ENCODE measurements at places on chromosomes 3 and 15.

- DNase-seq: no peak
These were observed 46.4 kb downstream of the LRIG1 start for GRCh38 chr3:66454464-66454859.

GRCh38 chr3:77372634-77373346 is 332.9 kb downstream of the ROBO2 start:
- no peak for DNase-seq

DNA sequence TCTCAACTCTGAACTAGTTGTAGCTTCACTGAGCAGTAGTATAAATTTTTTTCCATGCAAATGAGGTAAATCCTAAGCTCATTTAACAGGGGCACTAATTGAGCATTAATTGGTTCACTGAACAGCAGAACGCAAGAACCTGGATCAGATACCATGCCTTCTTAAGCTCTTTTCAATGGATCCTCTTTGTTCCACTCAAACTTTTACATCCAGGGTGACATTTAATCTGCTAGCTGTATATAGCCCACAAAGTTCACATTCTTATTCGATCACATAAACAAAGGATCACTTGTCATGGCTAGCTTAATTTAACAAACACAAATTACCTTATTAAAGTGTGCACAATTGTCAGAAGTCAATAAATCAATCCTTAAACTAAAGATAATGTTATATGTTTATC is 281.6 kb downstream of the CNTN6 start:
- DNase-seq: no peak

GRCh38 chr15:29550834-29551465 is 271.3 kb downstream of the TJP1 start:
- no peak for DNase-seq

GRCh38 chr15:90306560-90306959 is 41.1 kb downstream of the NGRN start:
- peak; percentile 40 for DNase-seq

DNA sequence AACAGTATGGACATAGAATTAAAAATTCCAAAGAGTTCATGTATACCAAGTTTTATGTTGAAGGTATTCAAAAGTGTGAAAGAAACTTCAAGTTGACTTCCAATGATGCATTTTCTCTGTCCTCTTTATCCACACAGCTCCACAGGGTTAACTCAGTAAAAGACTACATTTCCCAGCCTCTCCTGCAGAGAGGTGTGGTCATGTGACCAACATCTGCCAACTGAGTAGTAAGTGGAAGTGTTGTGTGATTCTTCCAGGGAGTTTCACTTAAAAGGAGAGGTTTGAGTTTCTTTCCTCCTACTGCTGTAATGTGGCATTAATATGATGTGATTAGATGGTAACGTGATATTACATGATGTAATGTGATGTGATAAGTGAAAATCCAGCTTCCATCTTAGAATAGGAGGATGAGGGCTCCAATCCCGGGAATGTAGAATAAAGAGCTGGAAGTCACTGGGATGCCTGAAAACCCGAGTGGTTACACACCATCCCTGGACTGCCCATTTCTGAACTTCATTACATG is 280.6 kb downstream of the ARRDC4 start:
- DNase-seq: no peak

GRCh38 chr3:147615035-147615434 is 205.9 kb downstream of the ZIC1 start:
- no peak for DNase-seq

DNA sequence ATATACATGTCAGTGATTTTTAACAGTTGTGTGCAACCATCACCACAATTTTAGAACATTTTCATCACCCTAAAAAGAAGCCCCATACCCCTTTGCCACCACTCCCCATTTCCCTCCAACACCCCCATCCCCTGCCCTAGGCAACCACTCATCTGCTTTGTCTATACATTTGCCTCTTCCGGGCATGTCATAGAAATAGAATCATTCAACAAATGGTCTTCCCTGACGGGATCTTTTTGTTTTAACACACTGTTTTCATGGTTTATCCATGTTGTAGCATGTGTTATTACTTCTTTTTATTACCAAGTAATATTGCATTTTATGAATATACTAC is 4.0 kb downstream of the VILL start:
- DNase-seq: no peak

- no peak for DNase-seq
These were observed 19.9 kb downstream of the TAMM41 start for GRCh38 chr3:11826628-11827265.

All from CD4-positive, alpha-beta T cell treated with Interleukin-17A for 1 hour (primary cell).